Stimulated activated CD8-positive, alpha-beta memory T cell treated with anti-CD3 and anti-CD28 coated beads, Interleukin-4, amount 100 ng/mL, for 4 hours (primary cell): ENCODE measurements at places on chromosomes 2 and 18.
A peak's percentile ranks its signal among the peaks of the same experiment; 100 is the strongest.

GRCh38 chr2:157782057-157782845, 93.9 kb downstream of the ACVR1 start:
- no peak for DNase-seq

DNA sequence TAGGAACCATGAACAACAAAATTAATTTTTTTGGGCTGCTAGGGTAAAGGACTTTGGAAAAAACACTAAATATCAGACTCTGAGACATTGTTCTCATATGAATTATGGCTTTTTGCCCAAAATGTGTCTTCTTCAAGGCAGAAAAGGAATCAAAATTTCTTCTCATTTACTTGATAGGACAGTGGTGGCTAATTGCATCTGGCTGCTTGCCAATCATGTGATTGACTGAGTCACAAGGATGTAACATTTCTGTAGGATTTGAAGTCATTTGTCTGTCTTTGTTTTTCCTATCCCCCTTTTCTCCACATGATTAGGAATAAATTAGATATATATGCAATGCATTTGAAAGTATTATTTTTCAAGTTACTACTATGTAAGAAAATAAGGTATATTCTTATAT, 130.2 kb downstream of the SLC4A10 start:
- DNase-seq = no peak

DNA sequence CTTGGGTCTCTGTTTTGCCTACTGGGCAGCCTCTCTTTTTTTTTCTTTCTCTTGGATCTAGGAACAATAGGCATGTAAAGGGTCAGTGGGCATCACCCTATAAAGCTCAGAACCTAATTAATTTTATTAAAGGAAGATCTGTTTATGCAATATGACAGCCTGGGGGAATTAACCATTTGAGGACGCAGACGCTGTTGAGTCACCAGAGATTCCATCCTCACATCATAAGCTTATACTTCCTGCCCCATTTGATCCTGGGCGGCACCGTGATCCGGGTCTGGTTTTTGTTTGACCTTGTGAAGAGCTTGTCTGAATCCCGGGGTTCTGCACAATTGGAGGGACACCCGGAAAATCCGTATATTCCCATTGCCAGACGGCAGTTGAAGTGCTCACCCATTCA, 16.8 kb upstream of the BCL11A start:
- no peak for DNase-seq

DNA sequence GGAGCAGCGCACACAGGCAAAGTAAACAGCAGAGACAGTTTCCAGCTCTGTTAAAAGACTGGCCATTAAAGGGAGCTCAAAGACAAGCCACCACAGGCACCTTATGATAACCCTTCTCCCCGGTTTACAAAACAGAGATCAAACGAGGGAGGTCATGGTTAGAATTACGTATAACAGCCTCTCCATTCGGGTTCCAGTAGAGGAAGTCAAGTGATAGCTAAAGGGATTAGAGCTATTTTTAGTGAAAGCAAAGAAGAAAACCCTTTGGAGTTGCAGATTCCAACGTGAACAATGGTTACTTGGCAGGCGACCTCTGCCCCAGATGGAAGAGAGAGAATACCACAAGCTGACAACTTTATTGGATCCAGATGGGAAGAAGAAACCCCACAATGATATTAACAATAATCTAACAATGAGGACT, 31.2 kb upstream of the EDAR start:
- DNase-seq = no peak

GRCh38 chr2:18242716-18243115, 317.7 kb downstream of the RDH14 start:
- no peak for DNase-seq

DNA sequence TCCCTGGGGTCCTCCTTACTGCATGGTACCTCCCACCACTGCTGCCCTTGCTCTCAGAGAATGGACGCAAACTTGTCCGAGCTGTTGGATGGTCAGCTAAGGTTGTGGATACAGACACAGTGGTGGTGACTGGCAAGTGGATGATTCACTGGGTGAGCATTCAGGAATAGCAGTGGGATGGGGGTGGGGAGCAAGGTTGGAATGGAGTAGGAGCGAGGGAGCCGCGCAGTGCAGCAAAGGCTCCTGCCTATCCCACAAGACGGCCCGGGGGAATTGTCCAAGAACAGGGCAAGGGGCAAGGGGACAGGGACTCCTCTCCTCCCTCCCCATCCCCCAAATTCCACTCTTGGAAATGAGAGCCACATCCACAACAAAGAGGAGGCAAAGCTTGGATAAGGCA, 102.2 kb downstream of the PIEZO2 start:
- no peak for DNase-seq

- no peak for DNase-seq
Observed at GRCh38 chr2:207091176-207091575, 74.6 kb downstream of the KLF7 start.

- no peak for DNase-seq
Observed at GRCh38 chr2:219158586-219158985, 2.0 kb downstream of the NHEJ1 start.

DNA sequence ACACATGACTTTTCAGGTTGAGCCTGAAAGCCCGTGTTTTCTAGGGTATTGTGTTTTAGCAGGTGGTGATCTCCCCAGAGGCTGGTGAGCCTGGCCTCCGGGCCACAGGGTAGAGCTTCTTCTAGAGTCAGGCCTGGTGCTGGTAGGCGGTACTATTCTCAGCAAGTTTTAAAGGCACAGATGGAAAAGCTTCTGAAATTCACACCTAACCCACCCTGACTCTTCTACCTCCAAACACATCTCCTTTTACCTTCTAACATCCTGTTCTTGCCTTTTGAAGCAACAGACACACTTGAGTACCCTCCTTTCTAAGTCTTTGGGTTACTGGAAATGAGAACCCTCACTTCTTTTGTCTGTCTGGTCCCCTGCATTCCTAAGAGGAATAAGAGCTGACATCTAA, 191.1 kb downstream of the SETBP1 start:
- DNase-seq = no peak

DNA sequence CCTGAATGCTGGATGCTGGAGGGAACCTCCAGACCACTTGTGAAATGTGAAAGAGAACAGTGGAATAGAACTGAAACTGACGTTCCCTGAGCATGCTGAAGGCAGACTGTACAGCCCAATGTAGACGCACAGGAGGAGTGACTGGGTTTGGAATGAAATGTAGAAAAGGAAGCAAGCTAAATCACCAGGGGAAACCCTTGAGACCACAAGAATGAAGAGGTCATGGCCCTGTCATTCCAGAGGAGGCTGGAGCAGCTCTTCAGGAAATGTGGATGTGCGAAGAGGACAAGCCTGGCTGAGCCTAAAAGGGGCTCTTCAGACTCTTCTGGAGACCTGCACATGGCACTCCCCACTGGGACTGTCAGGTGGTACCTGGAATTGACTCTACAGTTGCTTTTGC, 118.5 kb upstream of the ALPP start:
- DNase-seq = no peak

GRCh38 chr2:224753743-224754540, 37.8 kb upstream of the CCDC195 start:
- no peak for DNase-seq

- DNase-seq = no peak
Observed at GRCh38 chr2:24908461-24908901, 11.6 kb downstream of the ADCY3 start.

DNA sequence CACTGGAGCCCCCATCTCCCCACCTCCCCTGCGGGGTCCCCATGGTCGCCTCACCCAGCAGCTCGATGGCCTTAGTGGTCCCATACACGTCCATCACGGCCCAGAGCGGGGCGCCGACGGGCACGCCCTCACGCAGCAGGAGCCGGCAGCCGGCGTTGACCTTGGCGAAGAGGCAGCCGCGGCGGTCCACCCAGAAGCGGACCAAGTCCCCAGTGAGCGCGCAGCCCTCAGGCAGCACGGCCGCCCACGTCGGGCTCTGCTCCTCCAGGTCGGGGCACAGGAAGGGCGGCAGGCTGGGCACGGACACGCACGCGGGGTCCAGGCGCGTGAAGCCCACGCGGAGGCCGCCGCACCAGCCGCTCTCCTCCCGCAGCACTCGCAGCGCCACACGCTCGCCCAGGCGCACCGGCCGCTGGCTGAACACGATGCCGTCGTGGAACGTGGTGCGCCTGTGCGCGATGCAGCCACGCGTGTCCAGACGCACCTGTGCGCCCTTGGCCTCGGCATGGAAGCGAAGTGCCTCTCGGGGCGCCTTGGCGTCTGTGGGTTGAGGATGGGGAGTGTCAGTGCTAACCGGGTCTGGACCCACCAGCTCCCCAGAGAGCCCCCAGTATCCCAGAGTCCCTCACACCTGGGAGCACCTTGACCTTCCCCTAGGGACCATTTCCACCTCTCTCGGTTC, 4.6 kb downstream of the NEURL3 start:
- DNase-seq = no peak

GRCh38 chr2:238569507-238570195, 142.9 kb downstream of the ASB1 start:
- no peak for DNase-seq

- DNase-seq = no peak
Observed at GRCh38 chr2:56287508-56287907, 103.7 kb downstream of the CCDC85A start.

DNA sequence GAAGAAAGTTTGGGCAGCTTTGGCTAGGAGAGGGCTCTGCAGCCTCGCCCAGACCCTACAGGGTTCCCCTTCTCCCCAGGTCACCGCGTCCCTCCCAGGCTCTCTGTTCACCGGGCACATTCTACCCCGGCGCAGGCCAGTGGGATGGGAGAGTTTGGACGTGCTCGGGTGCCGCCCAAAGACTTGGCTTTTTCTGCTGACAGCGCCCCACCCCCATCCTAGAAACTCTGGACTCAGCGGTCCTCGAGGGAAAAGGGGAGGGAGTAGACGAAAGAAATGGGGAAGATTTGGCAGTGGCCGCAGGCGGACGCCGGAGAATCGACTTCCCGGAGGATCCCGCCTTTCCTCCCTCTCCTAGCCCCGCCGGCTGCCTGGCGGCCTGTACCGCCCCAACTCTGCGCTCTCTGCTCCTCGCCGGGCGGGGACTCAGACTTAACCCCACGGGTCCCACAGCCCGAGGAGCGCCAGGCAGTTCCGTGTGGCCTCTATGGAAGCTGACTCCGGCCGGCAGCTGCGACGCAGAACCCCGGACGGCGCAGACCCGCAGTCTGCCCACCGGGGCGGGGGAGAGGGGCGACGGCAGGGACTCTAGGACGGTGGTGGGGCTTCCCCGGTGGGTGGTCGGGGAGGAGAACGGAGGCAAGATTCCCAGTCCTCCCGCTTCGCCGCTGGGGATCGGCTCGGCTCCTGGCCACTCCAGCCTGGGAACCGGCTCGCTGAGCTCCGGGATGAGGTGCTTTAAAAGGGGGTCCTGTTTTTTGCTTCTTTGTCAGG, 863 bp upstream of the SIX2 start:
- no peak for DNase-seq

DNA sequence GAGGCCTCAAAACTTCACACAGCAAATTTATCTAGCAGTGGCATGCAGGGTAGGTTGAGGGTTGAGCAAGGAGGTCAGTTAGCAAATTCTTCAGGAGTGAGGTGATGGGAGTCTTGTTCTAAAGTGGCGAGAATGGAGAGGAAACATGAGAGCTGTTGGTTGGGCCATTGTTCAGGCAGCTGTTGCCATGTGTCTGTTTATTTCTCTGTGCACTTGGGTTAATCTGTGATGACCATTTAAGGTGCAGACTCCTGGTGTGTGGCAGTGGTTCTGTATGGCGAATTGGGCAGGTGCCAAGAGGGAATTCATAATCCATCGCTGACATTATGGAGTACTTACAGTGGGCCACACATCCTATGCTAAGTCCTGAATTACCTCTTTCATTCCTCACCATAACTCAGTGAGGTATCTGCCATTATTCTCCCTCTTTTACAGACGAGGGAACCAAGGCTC, 30.4 kb downstream of the TMEM178A start:
- no peak for DNase-seq

GRCh38 chr2:58101500-58101899, 54.9 kb downstream of the VRK2 start:
- no peak for DNase-seq

DNA sequence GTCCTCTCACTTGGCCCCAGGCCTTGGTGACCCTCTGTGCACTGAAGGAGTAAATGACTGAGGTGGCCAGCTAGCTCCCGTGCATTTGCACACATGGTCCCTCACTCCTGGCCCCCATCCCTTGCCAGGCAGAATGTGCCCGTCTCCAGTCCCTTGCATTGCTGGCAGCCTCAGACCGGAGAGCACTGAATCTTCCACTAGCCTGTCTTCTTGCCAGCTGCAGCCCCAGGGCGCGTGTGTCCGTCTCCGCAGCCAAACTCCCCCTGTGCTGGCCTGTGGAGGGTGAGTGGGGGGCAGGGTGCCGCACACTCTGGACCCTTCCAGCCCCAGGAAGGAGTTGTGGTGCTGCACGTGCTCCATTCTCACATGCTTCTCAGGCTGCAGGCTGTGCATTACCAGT, 35.9 kb downstream of the INPP4A start:
- no peak for DNase-seq

GRCh38 chr2:121860033-121860757, 104.7 kb downstream of the TSN start:
- DNase-seq = no peak

DNA sequence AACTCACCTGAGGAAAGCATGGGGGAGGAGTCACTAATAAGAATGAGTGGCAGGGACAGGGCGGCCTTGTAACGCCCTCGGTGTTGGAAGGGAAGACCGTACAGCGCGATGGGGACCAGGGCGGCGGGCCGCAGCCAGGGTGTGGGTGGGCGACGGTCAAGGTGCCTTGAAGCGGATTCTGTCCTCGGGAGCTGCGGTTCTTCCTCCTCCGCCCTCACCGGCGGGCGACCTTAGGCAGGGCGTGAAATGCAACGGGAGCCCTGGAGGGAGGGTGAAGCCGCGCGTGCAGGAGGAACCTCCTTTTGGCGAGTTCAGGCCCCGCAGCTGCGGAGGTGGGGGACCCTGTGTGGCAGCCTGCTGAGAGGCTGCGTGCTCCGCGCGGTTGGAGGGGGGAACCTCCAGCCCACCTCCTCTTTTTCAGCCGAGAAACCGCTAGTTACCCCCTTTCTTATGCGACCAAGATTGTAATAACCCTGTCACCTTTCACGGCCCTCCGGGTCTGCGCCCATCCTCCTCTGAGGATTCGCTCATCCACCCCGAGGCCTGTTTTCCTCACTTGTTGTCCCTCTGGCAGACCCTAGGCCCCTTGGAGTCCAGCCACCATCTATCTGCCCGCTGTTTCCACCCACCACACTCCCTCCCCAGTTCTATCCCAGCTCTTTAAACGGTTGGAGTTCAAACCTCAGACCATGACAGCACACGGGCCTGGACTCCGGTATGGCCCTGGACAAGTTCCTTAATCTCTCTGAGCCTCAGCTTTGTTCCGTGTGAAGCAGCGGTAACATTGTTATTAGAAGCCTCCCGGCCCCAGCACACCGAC, 823 bp upstream of the RNU2-63P start:
- DNase-seq = peak; percentile 10

DNA sequence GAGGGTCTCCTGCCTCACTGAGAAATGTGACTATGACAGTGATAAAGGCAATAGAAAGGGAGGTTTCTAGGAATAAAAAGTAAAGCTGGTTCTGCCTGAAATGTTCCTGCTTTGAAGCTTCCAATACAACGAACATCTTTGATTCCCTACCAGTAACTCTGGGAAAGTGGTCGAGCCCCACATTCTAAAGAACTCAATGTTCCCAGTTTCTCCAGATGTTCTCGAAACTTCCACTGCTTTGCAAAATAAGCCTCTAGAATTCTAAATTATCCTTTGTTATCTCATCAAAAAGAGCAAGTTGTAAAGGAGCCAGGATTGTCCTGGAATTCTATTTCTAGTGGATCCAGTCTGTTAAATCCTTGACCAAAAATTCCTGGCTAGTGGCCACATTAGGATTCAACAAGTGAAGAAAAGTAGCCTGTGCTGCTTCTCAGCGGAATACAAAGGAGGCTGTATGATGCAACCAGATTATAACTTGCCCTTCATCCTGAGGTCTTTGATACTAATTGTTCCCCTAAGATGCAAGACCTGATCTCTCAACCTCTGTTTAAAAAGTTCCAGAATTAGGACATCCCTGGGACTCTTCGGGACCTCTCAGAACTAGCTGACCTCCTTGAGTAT, 8.4 kb downstream of the SCN7A start:
- no peak for DNase-seq
